MV-4-11 (cell line): ENCODE measurements at places on chromosomes 4 and X.

- DNase-seq: no peak
Measured at GRCh38 chr4:53019485-53020382, 157.6 kb downstream of the RASL11B start.

DNA sequence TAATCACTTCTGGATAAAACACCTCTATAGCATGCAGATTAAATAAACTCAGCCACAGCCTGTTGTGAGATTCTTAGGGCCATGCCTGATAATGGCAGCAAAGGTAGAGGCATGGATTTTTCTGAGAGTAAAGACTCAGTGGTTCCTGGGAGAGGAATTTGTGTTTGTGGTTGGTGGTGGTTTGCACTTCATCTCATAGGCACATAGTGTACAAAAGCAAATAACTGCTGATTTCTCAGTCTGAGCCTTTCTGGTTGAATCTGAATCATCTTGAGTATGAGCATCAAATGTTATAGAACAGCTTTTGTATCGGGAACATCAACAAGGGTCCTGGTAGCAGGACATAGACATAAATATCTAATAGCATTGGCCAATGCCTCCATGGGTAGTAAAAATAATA lies 274.3 kb downstream of the FRMPD4 start:
- no peak for DNase-seq

DNA sequence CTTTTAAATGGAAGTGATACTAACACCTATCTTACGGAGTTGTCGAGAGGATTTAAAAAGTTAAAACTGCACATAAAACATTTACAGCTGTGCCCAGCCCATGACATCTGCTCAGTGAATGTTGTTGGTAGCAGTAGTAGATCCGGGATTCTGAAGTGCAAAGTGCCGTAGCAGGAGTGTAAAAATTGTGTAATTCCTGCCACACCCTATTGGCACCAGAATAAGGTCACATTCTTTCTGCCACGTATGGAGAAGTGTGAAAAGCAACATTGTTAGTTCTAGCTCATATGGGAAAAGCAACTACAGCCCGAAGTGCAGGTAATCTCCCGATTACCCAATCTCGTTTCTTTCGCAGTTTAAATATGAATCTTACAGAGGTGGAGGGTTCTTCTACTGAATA lies 31.2 kb downstream of the PRIMPOL start:
- peak; percentile 48 for DNase-seq

GRCh38 chrX:48957477-48957826 lies at the start of gene OTUD5:
OTUD5 (minus strand) TSS chrX:48957607; CDS start chrX:48957570, 37 bp downstream.
- DNase-seq: no peak

DNA sequence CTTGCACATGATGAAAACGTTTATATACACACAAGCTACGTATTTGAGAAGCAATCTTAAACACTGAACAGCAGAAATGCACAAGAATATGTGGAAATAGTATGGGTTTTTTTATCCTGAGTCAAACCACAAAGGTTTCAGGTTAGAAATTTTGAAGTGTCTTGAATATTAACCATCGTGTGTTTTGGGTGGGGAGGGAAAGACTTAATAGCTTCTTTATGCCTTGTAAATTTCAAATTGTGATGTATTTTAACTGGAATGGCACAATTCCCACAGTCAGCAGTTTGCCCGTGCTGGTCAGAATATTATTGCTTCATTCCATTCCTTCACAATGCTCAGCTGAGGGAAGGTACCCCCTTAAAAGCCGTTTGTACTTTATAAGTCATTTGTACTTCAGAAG lies 67.4 kb upstream of the WDR1 start:
- no peak for DNase-seq

GRCh38 chrX:135193740-135194139 lies 22.5 kb upstream of the CT55 start:
- no peak for DNase-seq

GRCh38 chrX:43592597-43592996 lies 63.5 kb upstream of the MAOA start:
- no peak for DNase-seq

- DNase-seq: no peak
Measured at GRCh38 chr4:123652476-123652875, 255.9 kb downstream of the SPRY1 start.

DNA sequence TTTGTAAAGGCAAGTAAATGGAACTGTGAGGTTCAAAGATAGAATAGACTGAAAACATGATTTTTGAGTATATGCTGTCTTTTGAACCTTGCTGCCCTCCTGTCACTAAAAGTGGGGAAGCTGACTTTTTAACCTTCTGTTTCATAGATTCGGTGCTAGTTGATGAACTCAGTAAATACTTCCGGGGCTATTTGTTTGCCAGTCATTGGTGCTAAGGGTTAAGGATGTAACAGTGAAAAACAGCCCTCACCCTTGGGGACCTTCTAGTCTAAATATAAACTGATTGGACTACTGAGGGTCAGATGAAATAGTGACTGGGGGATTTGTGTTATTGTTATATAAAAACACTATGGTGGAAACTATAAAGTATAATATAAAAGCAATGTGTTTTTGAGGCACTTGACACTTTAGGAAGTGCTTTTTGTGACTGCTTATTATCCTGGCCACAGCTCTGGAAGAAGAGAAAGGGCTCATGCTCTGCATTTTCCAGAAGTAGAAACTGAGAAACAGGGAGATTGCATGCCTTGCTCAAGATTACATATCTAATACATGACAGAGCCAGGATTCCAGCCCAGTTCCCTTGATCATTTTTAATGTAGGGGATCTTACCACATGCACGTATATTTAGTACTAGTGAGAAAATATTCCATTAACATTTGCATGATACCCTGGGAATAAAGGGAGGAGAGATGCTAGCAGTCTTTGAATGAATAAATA lies 3.9 kb downstream of the BST1 start:
- DNase-seq: no peak

- DNase-seq: no peak
Measured at GRCh38 chr4:100690812-100691211, 173.0 kb upstream of the EMCN start.

- DNase-seq: no peak
Measured at GRCh38 chr4:153512162-153512852, 46.1 kb downstream of the TMEM131L start.
